ENCODE measurements at places on chromosomes 11 and 22.

- DNase-seq: no peak
Observed at GRCh38 chr11:67387069-67387468, 4.7 kb upstream of the RAD9A start.

GRCh38 chr22:30990690-30991089 lies 21.6 kb downstream of the TUG1 start:
- DNase-seq: no peak

GRCh38 chr11:5818245-5818886 lies 9.6 kb downstream of the OR52N2 start:
- DNase-seq: no peak

DNA sequence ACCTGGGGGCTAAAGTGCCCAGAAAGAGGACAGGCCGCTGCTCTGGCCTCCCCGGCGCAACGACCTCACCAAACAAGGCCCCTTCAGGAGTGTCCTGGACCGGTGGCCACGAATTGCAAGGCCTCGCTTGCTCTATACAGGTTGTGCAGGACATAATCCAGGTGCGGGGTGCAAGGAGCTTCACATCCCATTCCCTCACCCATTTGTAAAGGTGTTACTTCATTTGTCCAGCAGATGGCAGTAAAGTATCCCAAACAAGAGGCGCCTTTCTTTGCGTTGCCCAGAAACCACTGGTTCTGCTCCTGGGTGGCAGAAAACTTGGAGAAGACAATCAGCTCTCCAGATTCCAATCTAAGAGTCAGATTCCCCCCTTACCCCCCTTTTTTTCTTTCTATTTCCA lies 35.9 kb upstream of the PRDM11 start:
- peak; percentile 69 for DNase-seq

GRCh38 chr11:94537031-94537600 lies 6.6 kb upstream of the FUT4 start:
- no peak for DNase-seq

DNA sequence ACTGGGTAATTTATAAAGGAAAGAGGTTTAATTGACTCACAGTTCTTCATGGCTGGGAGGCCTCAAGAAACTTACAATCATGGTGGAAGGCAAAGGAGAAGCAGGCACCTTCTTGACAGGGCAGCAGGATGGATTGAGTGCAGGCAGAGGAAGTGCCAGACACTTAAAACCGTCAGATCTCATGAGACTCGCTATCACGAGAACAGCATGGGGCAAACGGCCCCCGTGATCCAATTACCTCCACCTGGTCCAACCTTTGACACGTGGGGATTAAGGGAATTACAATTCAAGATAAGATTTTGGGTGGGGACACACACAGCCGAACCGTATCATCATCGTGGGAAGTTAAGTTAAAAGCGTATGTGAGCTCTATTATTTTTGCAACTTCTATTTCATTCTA lies 71.4 kb upstream of the SYN3 start:
- no peak for DNase-seq

DNA sequence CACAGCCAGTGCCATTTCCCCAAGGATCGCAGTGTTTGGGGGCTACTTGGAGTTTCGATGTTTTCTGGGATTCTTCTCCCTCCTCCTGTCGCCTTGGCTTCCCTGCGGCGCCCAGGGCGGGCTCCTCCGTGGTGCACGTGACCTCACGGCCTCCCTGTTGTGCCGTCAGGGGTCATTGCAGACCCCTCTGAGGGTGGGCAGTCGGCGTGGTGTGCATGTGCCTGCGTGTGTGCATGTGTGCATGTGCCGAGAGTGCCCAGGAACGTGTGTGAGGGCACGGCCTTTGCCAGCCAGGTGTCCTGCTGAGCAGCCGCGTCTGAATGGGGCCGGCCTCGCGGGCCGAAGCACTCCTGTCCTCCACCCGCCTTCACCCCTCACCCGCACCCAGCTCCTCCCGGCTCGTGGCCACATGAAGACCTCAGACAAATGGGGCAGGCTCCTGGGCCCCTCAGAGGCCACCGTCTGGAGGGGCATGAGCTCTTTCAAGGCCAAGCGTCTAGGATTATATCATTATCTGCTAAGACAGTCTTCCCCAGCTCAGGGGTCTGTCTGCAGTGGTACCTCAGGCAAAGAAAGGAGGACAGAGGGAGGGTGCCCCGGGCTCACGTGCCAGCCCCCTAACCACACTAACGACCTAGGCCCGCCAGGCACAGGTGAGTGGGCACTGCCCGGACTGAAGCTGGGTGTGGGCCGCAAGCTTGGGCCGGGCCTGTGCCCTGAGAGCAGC lies 9.4 kb upstream of the MRPL23 start:
- DNase-seq: no peak
